ENCODE measurements at places on chromosomes 2 and 18.
A peak's percentile ranks its signal among the peaks of the same experiment; 100 is the strongest.

DNA sequence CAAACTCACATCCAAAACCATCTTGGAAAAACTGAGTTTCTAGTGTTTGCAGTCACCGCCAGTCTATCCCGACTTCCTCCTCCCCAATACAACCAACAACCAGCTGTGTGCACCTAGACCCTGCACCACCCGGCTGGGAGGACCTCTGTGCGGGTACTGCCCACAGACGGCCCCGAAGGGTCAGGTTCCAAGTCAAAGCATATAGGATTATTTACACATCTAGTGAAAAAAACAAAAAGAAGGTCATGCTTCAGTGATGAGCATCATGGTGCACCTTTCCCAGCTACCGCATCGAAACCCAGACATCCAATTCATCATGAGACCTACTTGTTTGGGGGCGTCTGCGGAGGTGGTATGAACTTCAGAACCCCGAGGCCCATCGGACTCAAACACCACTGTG lies 124.8 kb downstream of the ZNF516 start:
- no peak for DNase-seq

DNA sequence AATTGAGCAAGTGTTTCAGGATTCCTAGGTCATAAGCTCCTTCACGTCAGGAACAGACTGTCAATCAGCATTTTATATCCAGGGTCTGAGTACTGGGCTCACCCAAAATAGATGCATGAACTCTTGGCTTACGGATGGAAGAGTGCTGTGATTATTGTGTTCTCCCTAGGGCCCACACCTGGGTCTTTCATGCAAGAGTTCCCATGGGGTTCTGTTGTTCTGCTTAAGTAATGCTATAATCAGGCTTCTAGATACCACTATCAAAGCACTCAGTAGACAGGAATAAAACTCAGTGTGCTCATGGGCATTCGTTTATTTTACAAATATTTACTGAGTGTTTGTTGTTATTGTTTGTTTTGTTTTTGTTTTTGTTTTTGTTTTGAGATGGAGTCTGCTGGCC lies 46.4 kb upstream of the PMAIP1 start:
- no peak for DNase-seq

DNA sequence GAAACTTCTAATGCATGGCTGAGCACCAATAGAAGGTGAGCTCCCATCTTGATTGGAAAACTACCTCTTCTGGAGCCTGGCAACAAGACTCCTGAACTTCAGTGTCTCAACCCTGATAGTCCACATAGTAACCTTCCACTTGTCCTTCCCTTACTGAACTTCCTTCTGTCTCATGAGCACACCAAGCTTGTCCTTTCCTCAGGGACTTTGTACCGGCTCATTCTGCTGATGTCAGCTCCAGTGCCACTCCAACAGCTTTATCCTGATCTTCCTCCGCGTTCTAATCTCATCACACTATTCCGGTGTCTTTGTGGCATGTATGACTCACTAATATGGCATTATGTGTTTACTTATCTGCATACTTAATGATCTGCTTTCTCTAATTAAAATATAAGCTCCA lies 862.0 kb upstream of the ID2 start:
- no peak for DNase-seq

GRCh38 chr2:226766352-226767055 lies 33.1 kb downstream of the IRS1 start:
- DNase-seq: no peak

GRCh38 chr2:120332384-120332783 lies 13.6 kb upstream of the INHBB start:
- DNase-seq: no peak

DNA sequence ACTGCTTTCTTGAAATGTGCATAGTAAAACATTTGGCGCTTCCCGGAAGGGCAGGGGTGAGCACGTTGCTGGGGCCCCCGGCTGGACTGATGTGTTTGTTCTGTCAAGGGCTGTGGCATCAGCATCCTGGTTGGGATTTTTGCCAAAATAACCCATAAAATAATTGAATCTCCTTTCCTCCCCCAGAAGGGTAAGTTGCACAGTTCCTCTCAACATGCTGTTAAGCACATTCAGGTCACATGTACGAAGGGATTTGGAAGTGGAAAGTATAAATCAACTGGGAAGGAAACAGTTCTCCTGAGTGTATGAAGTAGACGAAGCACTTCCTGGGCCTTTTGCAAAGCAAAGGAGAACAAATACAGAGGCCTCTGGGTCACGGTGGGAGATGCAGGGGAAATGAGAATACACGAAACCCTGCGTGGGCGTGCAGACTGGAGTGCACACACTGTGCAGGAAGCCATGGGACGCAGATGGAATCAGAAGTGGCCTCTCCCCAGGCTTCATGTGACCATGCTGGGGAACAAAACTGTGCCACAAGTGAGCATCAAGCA lies 183.9 kb downstream of the LPIN1 start:
- no peak for DNase-seq

GRCh38 chr18:50970006-50970405 lies 2.2 kb downstream of the ELAC1 start:
- no peak for DNase-seq

GRCh38 chr18:63079114-63079513 lies 240.5 kb downstream of the BCL2 start:
- no peak for DNase-seq

DNA sequence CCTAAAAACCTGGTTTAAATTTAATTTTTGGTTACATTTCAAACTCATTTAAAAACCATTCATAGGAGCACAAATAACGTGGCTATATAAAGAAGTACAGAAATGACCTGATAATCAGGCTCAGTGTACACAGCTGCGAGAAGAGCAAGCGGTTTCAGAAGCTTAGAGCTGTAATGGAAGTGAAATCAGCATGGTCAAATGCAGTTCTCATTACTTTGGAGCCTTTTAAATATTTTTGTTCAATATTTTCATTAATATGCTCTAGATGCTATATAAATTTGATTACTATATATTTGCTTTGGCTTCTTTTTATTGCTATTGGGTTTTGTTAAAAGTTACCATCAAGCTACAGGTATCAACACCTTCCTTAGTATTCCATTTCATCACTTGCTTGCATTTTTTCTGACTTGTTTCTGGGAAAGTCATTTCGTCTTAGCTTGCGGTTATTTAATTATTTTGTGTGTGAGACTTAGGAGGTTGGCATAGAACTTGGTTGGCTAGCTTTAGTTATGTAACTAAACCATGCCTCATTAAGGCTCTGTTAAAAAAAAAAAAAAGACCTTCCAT lies 58.7 kb downstream of the AFTPH start:
- no peak for DNase-seq

DNA sequence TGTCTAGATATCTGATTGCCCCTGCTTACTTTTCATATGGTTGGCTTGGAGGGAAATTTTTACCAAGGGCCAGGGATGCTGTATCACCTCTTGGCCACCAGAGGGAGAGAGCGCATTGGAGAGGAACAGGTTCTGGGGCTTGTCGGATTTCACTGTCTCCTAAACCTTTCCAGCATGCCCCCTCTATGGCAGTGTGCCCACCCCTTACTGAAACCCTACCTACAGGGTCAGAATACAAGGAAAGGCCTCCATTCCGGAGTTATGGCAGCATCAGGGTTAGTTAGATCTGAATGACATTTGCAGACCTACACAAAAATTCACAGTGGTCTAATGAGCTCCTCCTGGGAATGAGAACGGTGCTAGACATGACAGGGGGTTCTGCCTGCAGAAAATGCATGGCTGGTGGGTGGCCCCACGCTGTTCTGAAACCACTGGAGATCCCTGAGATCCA lies 5.8 kb downstream of the SLC14A2 start:
- DNase-seq: peak; percentile 9

DNA sequence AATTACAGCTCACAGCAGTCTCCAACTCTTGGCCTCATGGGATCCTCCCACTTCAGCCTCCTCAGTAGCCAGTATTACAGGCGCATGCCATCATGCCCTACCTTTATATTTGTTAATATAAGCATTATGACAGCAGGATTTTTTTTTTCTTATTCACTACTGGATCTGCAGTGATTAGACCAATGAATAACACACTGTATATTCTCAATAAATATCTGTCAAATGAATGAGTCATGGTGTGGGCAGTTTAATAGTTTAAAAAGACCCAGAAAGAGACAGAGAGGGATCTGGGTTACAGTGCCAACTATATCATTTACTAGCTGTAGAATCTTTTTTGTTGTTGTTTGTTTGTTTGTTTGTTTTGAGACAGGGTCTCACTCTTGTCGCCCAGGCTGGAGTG lies 62.4 kb upstream of the LTBP1 start:
- DNase-seq: no peak

DNA sequence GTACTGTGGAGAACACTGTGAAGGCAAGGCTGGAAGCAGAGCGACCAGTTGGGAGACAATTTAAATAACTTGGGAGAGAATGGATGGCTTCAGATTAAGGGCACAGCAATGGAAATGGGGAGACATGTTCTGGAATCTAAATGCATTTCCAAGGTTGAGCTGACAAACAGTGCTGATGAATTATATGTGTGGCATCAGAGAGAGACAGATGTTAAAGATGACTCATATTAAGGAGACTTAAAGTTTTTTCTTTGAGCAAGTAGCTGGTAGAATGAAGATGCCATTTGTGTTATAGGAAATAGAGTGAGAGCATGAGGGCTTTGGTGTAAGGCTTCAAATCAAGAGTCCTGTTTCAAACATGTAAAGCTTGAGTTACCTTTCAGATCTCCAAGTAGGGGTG lies 441.8 kb downstream of the SETBP1 start:
- no peak for DNase-seq

All from NCI-H526 treated with DMSO at 0.1 percent for 48 hours (cell line).